ENCODE measurements at places on chromosomes 7 and 10.

- DNase-seq, result no peak
Measured at GRCh38 chr7:2036786-2037185, 196.0 kb downstream of the MAD1L1 start.

DNA sequence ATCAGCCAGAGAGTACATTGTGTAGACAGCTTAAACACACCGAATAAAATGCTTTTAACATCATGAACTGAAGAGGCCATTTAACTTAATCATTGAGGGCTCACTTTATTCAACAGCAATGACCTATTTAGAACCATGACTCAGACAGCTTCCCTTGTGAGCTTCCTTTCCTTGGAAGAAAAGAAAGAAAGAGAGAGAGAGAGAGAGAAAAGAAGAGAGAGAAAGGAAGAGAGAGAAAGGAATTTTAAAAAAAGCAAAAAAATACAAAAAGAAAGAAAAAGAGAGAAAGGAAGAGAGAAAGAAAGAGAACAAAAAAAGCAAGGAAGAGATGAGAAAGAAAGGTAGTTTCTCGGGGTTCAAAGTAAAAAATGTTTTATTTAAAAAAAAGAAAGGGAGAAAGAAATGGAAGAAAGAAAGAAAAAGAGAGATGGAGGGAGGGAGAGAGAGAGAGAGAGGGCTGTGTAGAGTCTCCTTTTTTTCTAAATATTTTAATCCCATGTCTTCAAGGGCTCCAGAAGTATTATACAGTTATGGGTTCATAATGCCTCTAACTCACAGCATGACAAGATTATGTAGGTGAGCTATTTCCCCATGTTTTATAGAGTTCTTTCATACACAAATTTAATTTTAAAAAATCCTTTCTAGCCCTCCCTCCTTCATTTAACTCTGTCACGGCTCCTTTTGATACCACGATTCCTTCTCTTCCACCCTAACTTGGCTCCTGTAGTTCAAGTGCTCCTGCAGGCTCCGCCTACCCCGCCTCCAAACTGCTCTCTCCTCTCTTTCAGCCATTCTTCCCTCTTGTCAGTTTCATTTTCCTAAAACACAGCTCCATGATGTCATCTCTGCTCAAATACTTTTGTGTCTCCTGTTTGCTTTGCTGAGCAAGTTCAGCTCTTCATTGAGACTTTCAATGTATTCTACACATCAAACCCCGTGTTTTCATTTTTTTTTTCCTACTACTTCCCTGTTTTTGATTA, 85.5 kb downstream of the PRTFDC1 start:
- DNase-seq, result peak; percentile 40

DNA sequence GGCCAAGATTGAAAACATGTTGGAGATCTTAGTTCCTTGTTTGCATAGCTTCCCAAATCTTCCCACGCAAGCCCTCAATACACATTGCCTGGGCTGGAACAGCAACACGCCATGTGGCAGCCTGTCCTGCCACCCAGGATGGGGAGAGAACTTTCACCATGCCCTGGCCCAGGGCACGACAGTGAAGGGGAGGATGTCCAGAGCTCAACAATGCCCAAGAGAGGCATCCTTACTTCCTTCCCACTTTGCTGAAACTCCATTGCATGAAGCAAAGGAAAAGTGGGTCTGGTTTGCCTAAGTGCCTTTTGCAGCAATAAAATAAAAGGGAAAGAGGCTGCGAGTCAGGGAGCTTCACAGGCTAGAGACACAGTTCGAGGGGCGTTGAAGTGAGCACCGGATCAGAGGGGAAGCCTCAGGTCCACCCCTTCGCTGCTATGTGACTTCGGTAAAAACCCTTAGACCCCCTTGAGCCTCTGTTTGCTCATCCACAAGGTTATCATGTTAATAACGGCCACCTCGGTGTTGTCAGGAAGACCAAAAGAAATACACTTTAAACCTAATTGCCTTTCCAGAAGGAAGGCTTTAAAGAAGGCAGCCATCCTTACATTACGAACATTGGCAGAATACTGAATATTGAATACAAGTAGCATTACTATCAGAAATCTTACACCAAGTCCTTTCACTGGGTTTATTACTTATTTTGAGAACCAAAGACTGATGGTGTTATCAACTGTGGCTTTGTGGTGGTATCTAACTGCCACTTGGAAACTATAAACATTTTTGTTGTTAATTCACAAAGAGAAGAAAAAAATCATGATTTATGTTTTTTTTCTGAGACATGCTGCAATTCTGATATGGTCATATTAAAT, 133.3 kb downstream of the ICA1 start:
- peak; percentile 58 for DNase-seq

DNA sequence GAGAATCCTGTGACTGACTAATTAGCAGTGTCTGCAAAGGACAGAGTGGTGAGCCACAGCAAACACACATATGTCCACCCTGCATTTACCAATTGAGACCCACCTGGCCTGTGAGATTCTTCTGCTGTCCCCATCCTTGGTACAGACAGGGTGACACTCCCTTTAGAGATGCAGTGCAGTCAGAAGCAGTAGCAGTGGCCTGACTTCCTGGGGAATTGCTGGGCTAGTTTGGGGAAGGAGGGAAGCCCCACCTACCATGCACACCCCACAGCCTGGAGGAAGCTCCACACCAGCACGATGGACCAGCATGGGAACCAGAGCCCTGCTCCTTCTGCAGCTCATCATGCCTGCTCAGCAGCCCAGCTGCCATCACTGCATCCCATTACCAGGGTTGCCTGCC, 924.9 kb upstream of the ZNF722 start:
- no peak for DNase-seq

- DNase-seq, result no peak
Measured at GRCh38 chr7:9028012-9028411, 594.6 kb downstream of the NXPH1 start.

- no peak for DNase-seq
Measured at GRCh38 chr7:4151926-4152549, 530.1 kb upstream of the FOXK1 start.

- no peak for DNase-seq
Measured at GRCh38 chr7:81165070-81165469, 246.2 kb upstream of the SEMA3C start.

- peak; percentile 56 for DNase-seq
Measured at GRCh38 chr7:87216701-87217508, 2.6 kb downstream of the TMEM243 start.

- DNase-seq, result no peak
Measured at GRCh38 chr10:116974456-116975005, 30.5 kb downstream of the SHTN1 start.

- no peak for DNase-seq
Measured at GRCh38 chr10:3635697-3636096, 149.3 kb downstream of the KLF6 start.

GRCh38 chr7:713488-714230, 12.8 kb upstream of the DNAAF5 start:
- no peak for DNase-seq

DNA sequence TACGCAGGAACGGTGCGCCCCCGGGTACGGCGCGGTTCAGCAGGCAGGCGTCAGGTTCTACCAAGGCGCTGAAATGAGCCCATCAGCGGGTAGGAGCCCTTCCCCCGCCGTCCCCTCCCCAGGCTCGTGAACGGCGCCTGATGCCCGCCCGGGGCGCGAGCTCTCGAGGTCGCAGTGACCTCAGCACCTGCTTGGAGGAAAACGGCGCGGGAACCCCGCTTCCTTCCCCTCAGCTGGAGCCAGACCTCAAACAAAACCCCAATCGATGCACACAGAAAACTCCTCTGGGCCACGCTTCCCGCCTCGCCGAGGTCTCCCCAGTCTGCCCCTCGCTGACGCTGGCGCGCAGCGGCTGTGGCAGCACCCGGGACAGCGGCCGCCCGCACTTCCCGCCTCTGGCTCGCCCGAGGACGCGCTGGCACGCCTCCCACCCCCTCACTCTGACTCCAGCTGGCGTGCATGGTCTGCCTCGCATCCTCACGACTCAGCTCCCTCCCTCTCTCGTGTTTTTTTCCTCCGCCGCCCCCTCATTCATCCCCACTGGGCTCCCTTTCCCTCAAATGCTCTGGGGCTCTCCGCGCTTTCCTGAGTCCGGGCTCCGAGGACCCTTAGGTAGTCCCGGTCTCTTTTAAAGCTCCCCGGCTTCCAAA, 514 bp upstream of the GAD2 start:
- DNase-seq, result peak; percentile 84

DNA sequence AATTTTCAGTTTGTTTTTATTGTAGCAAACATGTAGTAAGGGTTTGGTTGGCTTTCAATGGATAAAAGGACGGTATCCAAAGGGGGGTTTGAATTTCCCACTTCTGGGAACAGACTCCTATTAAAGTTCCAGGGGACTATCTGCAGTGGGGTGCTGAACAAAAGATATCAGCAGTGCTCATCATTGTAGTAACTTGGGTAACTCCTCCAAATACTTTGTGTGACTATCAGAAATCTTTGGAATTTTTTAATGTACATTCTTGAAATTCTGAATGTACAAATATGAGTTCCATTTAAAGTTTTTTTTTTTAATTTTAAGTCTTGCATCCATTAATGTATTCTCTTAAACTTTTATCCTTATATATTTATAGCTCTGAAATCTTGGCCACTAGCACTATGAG, 42.1 kb downstream of the CYP51A1 start:
- no peak for DNase-seq

GRCh38 chr10:133442191-133442966, 11.4 kb upstream of the SCART1 start:
- peak; percentile 44 for DNase-seq

DNA sequence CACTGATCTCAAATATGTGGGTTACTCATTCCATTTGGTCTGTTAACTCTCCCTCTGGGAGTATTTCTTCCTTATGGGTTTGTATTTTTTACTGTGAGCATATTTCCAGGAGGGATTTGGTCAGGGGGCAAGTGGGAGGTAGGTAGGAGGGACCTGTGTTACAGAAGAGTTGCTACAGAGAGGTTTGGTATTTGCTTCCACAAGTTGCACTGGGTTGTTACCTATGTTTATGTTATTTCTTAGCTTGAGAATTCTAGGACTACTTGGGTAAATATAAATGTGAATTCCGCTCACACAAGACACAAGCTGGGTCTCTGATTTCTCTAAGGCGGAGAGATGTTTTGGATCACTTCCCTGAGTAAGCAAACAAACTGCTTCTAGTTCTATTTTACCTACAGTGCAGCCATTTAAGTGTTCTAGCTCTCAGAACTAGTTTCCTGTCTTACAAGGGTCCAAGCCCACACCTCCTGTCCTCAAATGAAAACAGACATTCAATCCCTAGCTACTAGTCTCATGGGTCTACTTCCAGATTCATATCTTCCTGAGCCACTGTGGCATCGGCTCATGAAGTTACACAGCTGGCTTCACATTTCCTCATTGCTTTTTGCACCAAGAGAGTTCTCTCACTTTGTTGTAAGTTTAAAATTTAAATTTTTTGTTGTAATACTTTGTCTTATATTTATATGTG, 75.4 kb upstream of the PPP1R3C start:
- DNase-seq, result no peak

- peak; percentile 37 for DNase-seq
Measured at GRCh38 chr10:58064714-58065528, 202.8 kb downstream of the IPMK start.

Data from common myeloid progenitor, CD34-positive (primary cell).